ENCODE measurements at places on chromosomes 5 and 9.
A peak's percentile ranks its signal among the peaks of the same experiment; 100 is the strongest.

- H3K4me3 ChIP-seq, result no peak overlapping the region
- peak; percentile 51 for DNase-seq
- no peaks in the 10 kb centered on the region for H3K36me3 ChIP-seq
- H3K27me3 ChIP-seq, result no peaks in the 10 kb centered on the region
- H3K4me1 ChIP-seq, result no peaks in the 10 kb centered on the region
Observed at GRCh38 chr5:112848116-112848811, 12.8 kb upstream of the SRP19 start.

- H3K36me3 ChIP-seq, result no peaks in the 10 kb centered on the region
- no peaks in the 10 kb centered on the region for H3K27me3 ChIP-seq
- no peak for DNase-seq
Observed at GRCh38 chr9:99095565-99095964, 9.3 kb upstream of the TGFBR1 start.

- H3K4me1 ChIP-seq, result no peaks in the 10 kb centered on the region
- DNase-seq, result no peak
- no peaks in the 10 kb centered on the region for H3K27me3 ChIP-seq
Observed at GRCh38 chr9:17777465-17777864, 198.6 kb downstream of the SH3GL2 start.

- DNase-seq, result no peak
- H3K27me3 ChIP-seq, result no peaks in the 10 kb centered on the region
- no peak overlapping the region for H3K4me3 ChIP-seq
- no peak overlapping the region for H3K27ac ChIP-seq
- H3K4me1 ChIP-seq, result no peaks in the 10 kb centered on the region
- H3K36me3 ChIP-seq, result no peaks in the 10 kb centered on the region
Observed at GRCh38 chr5:127909066-127909465, 174.5 kb upstream of the SLC12A2 start.

DNA sequence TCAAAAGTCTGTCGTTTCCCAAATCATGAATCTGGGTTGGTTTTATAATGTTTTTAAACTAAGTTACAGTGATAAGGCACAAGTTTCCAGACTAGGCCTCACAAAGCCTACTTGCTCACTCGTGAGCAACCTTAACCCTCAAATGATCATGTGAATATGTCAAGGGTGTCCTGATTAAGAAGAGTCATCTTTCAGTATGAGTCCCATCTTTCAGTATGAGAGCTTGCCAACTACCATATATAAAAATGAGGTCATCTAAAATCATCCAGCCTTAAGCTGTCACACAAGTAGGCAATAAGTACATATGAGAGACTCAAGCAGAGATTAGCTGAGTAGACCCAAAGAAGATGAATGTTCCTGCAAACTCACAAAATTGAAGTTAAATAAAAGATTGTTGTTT is 668.4 kb upstream of the FAM174A start:
- no peak for DNase-seq
- no peaks in the 10 kb centered on the region for H3K27me3 ChIP-seq
- no peaks in the 10 kb centered on the region for H3K4me1 ChIP-seq
- no peak overlapping the region for H3K27ac ChIP-seq
- no peaks in the 10 kb centered on the region for H3K36me3 ChIP-seq

DNA sequence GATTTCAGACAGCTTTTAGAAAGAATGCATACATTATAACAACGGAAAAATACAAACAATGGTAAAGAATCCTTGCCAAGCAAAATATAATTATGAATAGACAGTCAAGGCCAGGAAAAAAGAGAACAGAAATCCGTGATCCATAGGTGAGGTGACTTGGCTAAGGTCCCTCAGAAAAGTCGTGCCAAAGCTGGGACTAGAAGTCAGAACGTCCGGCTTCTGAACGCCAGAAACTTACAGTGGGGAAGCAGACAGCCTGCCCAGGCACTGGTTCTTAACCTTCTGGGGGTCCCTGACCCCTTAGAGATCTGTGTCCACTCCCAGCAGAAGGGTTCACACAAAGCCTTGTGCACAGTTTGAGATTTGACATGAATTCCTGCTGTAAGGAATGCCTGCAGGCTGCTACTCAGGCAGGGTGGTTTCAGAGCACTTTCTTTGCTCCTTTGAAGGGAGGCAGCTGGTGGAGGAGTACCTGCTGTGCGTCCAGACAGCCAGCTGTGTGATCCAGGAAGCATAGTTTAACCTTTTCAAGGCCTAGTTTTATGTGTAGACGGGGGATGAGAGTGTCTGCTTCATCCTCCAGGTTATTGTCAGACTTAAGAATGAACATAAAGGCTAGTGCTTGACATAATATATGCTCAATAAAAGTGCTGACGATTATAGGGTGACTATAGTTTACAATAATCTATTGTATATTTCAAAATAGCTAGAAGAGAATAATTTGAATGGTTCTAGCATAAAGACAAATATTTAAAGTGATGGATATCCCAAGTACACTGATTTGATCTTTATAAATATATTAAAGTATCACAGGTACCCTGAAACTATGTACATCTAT is 852 bp downstream of the ARHGEF37 start:
- H3K27me3 ChIP-seq, result no peaks in the 10 kb centered on the region
- no peak for DNase-seq
- no peak overlapping the region for H3K4me3 ChIP-seq
- no peak overlapping the region for H3K27ac ChIP-seq

Data from GM12878 (cell line).